ENCODE measurements at places on chromosomes 5 and 9.

GRCh38 chr5:121693864-121694263, 157.8 kb upstream of the FTMT start:
- DNase-seq = no peak

GRCh38 chr9:17116400-17116837, 18.4 kb upstream of the CNTLN start:
- DNase-seq = no peak

- no peak for DNase-seq
Observed at GRCh38 chr9:99356512-99356971, 134.5 kb downstream of the SEC61B start.

DNA sequence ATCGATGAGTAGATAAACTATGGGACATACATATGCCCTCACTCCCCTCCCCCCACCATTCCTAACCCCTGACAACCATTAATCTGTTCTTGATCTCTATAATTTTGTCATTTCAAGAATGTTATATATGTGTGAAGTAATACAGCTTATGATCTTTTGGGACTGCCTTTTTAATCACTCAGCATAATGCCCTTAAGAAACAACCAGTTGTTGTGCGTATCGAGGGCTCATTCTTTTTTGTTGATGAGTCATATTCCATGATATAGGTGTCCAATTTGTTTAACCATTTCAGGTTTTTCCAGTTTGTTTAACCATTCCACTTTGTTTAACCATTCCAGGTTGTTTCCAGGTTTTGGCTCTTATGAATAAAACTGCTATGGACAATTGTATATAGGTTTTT, 75.6 kb downstream of the ARHGEF28 start:
- no peak for DNase-seq

DNA sequence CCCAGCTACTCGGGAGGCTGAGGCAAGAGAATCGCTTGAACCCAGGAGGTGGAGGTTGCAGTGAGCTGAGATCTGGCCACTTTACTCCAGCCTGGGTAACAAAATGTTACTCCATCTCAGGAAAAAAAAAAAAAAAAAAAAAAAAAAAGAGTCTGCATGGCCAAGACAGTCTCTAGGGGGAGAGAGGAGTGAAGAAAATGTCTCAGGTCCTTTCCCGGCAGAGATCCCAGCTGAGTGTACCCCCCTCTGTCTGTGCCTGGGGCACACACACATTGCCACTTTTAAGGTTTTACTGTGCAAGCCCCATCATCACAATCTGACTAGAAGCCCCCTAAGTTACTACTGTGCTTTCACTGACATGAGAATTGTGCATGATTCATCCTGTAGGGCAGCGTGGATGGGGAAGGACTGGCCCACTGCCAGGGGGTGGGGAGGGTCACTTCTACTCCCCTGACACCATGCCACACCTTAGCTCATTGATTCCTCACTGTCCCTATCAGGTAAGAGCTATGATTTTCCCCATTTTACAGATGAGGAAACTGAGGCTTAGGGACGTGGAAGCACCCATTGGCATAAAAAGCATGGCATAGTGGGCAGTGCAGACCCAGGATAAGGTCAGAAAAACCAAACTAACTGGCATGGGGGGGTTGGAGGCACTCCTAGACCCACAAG, 102.3 kb upstream of the LARP1 start:
- DNase-seq = no peak

DNA sequence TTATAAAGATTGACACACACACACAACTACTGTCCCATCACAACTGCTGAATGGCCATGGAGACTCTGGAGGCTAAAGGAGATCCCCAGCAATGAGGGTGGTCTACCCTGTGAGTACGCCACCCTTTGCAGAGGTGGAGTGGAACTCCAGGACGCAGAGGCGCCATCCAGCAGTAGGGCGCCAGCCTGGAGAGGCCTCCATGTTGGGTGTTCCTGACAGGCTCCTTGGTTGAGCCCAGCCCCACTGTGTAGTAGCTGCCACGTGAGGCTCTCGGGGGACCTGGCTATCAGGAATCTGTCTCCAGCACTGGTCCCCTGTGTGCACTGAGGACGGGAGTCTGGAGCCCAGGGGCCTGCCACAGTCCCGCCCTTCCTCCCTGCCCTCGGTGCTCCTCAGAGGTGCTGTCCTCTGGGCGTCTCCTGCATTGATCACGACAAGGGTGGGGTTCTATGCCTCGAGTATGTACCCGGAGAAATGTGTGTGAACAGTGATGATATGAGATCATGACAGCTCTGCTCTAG, 72.3 kb downstream of the DAP start:
- no peak for DNase-seq

- DNase-seq = peak; percentile 49
Observed at GRCh38 chr5:142014911-142015584, 2.2 kb upstream of the GNPDA1 start.

Data from activated naive CD8-positive, alpha-beta T cell treated with anti-CD3 and anti-CD28 coated beads, Interleukin-2, amount 50 U/mL, for 24 hours (primary cell).